ENCODE measurements at places on chromosomes 2 and 18.

DNA sequence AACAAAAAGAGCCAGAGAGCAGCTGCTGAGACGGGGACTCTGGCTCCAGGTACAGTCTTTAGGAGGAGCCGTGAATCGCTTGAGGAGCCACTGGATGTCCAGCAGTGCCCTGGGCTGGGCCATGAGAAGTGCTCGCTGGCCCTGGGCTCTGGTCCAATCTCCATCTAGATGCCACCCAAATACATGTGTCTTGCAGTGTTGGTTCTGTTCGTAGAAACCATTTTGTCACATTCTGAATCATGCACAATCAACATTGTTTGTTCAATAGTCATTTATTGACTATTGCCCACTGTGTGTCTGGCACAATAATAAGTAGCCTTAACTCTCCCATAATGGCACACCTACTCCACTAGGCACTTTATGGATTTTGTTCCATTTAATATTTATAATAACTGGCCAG is 26.1 kb downstream of the TYMS start:
- no peak for DNase-seq

- DNase-seq, result no peak
Measured at GRCh38 chr18:79367989-79368388, 27.7 kb upstream of the NFATC1 start.

- DNase-seq, result no peak
Measured at GRCh38 chr2:18804536-18804935, 215.2 kb upstream of the NT5C1B start.

GRCh38 chr2:174688079-174688478 is 76.2 kb downstream of the CHRNA1 start:
- DNase-seq, result peak; percentile 68

DNA sequence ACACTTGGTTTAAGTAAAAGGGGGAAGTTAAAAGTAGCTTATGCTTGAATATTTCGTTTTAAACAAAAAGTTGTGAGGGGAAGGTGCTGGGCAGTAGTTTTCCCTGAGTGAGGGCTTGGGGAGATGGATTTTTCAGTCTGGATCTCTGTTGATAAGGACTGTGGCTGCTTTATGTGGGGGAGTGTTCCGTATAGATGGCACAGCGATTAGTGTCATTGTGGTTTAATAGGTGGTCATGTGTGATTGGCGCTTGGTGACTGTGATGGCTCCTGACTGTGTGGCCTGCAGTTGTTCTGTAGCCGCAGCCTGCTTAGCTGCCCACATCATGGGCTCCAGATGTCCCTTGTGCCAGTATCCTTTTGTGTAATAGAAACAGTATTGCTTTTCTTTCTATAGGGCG is 156.2 kb downstream of the WDSUB1 start:
- DNase-seq, result no peak

DNA sequence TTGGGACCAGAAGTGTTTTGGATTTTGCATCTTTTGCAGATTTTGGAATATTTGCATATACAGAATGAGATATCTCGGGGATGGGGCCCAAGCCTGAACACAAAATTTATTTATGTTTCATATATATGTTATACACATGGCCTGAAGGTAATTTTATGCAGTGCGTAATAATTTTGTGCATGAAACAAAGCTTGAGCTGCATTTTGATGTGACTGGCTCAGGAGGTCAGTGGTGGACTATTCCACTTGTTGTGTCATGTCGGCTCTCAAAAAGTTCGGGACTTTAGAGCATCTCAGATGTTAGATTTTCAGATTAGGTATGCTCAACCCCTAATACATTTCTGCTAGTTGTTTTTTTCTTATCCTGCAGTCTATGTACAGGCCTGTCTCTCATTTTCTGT is 145.4 kb downstream of the FAM210A start:
- no peak for DNase-seq

GRCh38 chr2:190126798-190127197 is 64.3 kb upstream of the MSTN start:
- DNase-seq, result no peak

GRCh38 chr2:143877876-143878530 is 641.9 kb downstream of the ZEB2 start:
- DNase-seq, result no peak

DNA sequence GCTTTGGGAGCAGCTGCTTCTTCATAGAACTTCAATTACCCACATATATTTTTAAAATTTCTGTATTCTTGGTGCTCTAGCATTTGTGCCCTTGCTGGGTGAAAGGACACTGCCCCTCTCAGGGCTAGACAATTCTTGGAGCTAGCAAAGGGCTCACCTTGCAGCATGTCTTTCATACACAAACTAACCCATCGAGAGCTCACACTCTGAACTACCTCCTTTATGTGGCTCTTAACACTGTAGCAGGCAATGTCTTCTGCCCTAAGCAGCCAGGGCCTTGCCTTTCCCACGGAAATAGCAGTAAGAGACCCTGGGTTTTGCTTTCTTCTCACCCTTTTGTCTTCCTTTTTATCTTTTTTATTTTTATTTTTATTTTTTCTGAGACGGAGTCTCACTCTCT is 234.0 kb downstream of the ACTR3 start:
- no peak for DNase-seq

DNA sequence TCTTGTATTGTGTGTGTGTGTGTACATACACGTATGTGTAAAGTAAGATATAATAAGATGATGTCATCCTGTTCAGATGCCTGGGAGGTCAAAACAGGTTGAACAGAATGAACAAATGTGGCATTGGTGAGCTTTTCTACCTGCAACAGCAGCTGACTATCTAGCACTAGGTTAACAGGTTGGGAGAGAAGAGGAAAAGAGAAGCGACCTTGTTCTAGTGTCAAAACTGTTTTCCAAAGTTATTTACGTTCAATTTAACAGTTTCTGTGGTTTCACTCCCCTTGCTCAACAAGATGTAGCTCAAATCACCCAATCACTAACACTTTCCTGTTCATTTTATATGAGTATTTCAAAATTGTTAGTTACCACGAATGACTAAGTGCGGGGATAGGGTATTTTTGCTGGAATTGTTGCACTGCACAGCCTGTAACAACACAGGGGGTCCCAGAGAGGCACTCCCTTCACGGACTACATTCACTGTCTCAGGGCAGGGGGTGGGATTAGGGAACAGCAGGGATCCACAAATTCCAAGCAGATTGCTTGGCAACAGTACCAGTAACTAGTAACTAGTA is 67.5 kb upstream of the DTNB start:
- no peak for DNase-seq

GRCh38 chr18:28204154-28204553 is 27.2 kb upstream of the CDH2 start:
- DNase-seq, result no peak

GRCh38 chr2:208097801-208098200 is 26.5 kb downstream of the CRYGD start:
- DNase-seq, result no peak

DNA sequence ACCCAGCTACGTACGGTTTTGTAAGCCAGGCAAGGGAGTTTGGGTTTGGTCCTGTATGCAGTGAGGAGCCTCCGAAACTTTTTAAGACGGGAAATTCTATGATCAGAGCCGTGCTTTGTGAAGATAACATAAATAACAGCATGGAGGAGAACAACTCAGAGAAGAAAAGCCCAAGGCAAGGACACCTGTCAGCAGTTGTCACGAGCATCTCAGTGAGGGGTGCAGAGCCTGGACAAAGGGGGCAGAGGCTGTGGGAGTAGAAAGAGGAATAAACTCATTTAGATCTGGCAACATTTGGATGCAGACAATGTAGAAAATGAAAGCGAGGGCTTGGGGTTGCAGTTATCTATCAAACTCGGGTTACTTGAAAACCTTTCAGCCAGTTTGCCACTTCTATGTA is 64.5 kb downstream of the CAVIN2 start:
- DNase-seq, result no peak

DNA sequence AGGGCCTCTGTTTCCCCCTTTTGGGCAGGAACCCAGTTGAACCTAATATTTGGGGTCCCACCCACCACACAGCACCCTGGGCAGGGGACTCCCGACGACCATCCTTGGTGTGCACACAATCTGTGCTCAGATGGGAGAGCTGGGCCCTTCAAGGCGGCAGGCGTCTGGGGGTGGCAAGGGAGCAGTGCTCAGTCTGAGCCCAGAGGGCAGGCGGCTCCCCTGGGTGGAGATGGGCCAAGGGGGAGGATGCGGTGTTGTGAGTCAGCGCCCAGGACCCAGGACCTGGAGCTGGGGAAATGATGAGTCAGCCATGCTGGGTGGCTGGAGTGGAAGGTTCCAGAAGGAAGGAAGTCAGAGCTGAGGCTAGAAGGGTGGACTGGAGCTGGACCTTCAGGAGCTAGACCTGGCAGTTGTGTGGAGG is 3.8 kb downstream of the PROM2 start:
- DNase-seq, result no peak

- DNase-seq, result no peak
Measured at GRCh38 chr18:40407909-40408308, 1547.1 kb upstream of the PIK3C3 start.

DNA sequence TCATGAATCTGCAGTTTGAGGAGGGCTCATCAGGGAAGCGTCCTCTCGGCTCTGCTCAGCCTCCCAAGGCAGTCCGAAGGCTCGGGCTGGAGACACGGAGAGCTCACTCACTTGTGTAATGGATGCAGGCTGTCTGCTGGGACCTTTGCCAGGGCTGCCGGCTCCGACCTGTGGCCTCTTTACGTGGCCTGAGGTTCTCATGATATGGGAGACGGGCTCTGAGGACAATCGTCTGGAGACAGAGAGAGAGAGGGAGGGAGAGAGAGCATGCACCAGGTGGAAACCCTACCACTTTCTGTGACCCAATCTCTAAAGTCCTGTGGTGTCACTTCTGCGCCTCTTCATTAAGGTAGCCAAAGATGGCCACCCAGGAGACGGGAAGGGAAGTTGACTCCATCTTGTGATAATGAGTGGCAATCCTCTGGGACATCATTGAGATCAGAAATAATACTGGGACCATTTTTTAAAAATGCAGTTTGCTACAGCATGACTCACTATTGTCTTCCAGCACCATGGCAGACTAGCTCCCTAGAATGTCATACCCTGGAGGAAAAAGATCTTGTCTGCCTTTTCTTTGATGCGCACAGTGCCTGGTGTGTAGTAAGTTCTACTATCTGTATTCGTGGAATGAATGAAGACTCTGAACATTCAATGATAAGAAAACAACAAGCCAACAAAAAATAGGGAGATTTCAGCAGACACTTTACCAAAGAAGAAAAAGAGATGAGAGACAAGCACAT is 60.2 kb downstream of the CD8B2 start:
- DNase-seq, result no peak

DNA sequence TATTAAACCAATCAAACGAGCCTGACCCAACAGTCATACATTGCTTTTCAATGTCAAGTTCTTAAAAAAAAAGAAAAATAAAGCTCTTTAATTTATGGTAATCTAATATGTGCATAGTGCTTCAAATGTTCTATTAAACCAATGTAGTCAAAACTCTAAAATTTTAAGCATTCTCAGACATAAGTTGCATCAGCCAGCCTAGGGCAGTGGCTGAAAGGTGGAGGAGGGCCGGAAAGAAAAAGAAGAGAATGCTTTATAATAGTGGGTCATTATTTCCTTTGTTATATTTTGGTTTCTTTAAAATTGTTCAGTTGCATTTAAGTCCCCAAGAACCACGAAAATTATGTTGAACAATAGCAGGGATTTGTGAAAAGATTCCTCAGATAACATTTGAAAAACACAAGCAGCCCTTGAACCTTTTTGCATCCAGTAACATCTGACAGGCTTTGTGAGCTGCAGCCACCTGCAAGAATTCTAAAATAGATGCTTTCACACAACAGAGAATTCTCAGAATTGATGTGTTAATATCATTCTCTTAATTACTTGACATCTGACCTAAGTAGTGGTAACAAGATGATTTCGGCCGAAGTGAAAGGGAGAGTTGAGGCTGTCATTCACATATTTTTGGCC is 252.1 kb downstream of the CDCA7 start:
- DNase-seq, result no peak

DNA sequence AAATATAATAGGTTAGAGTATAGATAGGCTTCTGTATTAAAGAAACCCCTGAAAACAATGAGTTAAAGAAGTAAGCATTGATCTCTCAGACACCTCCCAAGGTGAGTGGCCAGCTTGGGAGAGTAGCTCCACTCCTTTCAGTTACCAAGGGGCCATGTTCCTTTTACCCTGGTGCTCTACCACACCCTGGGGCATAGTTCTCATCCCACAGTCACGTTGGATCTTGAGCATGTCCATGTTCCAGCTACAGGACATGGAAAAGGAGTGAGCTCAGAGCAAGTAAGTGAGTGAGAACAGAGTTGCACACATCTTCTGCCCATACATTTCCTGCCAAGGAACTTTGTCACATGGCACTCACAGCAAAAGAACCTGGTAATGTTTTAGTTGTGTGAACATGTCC is 325.9 kb upstream of the SLC39A10 start:
- no peak for DNase-seq

- DNase-seq, result no peak
Measured at GRCh38 chr2:128473175-128474035, 154.7 kb upstream of the HS6ST1 start.

- no peak for DNase-seq
Measured at GRCh38 chr2:151042964-151043363, 218.7 kb downstream of the RBM43 start.

GRCh38 chr2:229300790-229301189 is 29.7 kb upstream of the PID1 start:
- DNase-seq, result peak; percentile 6

GRCh38 chr2:6081955-6082624 is 389.9 kb downstream of the SOX11 start:
- no peak for DNase-seq

- DNase-seq, result no peak
Measured at GRCh38 chr2:118493213-118493612, 354.2 kb downstream of the EN1 start.

DNA sequence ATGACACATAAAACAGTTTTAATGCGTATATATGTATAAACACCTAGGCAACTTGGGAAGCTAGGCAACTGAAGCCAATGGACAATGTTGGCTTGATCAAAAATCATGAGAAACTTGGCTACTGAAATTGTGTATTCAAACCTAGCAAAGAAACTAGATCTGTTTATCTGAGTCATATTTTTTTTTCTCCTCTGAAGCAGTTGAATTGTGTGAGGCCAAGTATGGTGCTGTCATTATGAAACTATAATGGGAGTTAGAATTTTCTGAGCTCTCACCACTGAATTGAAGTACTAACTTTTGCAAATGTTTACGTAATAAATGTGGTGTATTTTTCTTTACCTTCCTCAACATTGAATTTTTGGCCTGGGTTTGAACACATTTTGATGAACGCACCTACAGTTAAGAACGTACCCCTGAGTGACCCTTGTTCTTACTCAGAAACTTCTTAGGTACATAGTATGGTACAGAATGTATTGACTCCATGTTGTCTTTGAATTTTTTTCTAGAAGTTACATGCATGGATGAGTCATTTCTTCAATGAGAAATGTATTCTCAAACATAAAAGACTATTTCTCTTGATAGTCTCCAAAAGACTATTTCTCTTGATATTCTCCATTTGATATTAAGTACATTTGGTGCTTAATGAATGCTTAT is 23.8 kb downstream of the CD28 start:
- no peak for DNase-seq

DNA sequence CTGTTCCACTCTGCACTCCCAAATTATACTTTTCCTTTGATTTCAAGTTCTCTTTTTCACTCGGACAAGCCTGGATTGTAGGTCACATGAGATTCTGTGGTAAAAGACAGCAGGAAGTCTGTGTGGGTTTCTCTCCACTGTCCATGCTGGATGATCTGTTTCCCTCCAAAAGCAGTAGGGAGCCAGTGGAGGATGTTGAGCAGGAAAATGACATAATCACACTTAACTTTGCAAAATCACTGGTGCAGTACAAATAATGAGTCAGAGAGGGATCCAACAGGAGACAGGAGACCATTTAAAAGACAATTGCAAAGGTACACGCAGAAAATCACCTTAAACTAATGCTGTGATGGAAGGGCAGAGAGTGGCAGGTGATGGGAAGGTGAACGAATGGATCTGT is 301.3 kb downstream of the ZNF407 start:
- no peak for DNase-seq

All from CD4-positive, alpha-beta T cell treated with Interferon alpha-2 for 1 hour (primary cell).